ENCODE measurements at places on chromosomes 6 and 20.

DNA sequence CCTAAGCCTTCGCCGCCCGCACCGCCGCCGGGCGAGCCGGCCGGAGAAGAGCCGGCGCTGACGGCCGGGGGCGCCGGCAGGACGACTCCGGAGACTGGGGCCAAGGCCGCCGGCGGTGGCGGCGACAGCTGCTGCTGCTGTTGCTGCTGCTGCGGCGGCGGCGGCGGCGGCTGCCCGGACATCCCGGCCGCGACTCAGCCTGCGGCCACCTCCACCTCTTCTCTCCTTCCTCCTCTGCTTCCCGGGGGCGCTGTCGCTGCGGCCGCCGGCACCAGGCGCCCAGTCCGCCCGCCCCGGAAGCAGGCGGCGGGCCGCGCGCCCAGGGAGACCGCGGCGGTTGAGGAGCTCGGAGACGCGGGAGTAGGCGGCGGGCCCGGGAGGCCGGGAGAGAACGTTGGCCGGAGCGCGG, 307 bp downstream of the RANBP9 start:
- DNase-seq: peak; percentile 86

GRCh38 chr20:39627765-39628164, 665.6 kb downstream of the DHX35 start:
- no peak for DNase-seq

GRCh38 chr6:3893917-3894316, 44.7 kb downstream of the FAM50B start:
- no peak for DNase-seq

GRCh38 chr6:82840571-82840970, 225.1 kb downstream of the UBE3D start:
- DNase-seq: no peak

GRCh38 chr20:54189630-54190029, 15.8 kb upstream of the CYP24A1 start:
- DNase-seq: no peak

DNA sequence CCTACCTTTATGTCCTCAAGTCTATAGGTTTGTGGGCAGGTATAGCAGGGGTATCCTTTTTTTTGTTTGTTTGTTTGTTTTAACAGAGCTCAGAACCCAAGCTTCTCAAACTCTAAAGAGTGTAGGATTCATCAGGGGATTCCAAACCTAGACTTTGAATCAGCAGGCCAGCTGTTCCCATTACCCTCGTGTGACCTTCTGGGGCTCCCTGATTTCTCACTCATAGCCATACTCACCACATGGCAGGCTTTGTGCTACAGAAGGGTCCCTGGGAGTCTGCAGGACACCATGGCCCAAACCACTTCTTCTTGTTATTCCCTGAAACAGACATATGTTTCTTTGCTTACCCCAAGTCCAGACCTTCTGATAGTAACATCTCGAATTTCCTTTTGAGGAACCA, 350.8 kb upstream of the TSHZ2 start:
- DNase-seq: no peak

- peak; percentile 64 for DNase-seq
Measured at GRCh38 chr6:36127462-36128016, 2.8 kb upstream of the MAPK13 start.

DNA sequence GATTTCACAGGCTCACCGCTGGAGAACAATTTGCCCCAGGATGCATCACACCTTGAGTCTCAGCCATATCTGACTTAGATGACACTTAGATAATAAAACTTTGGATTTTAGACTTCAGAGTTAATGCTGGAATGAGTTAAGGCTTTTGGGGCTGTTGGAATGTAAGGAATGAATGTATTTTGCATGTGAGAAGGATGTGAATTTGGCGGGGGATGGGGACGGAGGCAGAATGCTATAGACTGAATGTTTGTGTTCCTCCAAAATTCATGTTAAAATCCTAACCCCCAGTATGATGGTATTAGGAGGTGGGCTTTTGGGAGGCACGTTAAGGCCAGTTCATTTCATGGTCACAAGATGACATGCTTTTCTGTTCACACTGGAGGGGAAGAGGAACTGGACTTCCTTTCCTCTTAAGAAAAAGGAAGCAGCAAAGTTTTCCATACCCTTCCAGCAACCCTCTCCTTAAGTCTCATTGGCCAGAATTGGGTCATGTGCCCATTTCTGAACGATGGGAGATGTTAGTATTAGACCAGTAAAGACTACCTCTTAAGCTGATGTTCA, 5.8 kb upstream of the SRXN1 start:
- no peak for DNase-seq

- DNase-seq: no peak
Measured at GRCh38 chr20:64037498-64038213, 1.7 kb downstream of the C20orf204 start.

DNA sequence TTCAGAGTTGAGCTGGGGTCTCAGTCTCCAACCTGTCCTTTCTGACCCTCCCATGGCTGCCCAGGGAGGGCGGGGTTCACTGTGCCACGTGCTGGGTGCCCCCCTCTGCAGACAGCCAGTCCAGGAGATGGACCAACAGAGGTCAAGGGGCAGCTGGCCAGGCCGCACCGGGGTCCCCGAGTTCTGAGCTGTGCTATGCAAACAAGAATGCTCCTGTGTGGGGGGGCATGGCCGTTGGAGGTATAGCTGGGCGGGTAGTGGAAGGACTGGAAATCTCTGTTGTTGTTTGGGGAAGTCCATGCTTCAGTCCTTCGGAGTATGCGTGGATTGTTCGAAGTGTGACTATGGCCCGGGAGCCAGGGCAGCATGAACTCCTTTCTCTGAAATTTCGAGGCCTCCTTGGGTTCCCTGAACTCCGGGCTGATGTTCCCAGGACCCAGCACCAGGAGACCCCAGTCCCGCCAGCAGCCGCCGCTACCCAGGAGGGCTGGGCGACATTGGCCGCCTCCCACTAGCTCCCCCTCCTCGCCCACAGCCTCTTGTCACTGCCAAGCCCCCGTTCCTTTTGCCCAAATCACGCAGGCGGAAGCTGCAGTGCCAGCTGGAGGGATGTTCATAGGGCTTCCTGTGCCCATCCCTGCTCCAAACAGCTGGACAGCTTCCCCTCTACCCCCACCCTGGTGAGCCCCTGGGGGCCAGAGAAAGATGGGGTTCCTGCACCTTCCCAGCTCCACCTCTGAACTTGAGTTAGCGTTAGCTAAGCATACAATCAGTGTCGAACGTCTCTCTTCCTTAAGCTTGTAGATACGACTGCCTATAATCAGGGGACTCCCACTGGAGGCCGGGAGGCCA, 126.6 kb downstream of the TAF4 start:
- no peak for DNase-seq

GRCh38 chr6:111367393-111368088, 115.5 kb downstream of the REV3L start:
- no peak for DNase-seq

GRCh38 chr6:37530297-37530696, 30.6 kb upstream of the CCDC167 start:
- DNase-seq: no peak

- no peak for DNase-seq
Measured at GRCh38 chr20:77231-77630, 10.2 kb upstream of the DEFB125 start.

- DNase-seq: no peak
Measured at GRCh38 chr20:31707994-31708735, 14.5 kb downstream of the BCL2L1 start.

- DNase-seq: no peak
Measured at GRCh38 chr6:87212596-87212995, 57.2 kb downstream of the ZNF292 start.

GRCh38 chr6:150286460-150286859, 82.4 kb upstream of the IYD start:
- DNase-seq: no peak

- no peak for DNase-seq
Measured at GRCh38 chr6:7257521-7258230, 55.3 kb downstream of the SSR1 start.

DNA sequence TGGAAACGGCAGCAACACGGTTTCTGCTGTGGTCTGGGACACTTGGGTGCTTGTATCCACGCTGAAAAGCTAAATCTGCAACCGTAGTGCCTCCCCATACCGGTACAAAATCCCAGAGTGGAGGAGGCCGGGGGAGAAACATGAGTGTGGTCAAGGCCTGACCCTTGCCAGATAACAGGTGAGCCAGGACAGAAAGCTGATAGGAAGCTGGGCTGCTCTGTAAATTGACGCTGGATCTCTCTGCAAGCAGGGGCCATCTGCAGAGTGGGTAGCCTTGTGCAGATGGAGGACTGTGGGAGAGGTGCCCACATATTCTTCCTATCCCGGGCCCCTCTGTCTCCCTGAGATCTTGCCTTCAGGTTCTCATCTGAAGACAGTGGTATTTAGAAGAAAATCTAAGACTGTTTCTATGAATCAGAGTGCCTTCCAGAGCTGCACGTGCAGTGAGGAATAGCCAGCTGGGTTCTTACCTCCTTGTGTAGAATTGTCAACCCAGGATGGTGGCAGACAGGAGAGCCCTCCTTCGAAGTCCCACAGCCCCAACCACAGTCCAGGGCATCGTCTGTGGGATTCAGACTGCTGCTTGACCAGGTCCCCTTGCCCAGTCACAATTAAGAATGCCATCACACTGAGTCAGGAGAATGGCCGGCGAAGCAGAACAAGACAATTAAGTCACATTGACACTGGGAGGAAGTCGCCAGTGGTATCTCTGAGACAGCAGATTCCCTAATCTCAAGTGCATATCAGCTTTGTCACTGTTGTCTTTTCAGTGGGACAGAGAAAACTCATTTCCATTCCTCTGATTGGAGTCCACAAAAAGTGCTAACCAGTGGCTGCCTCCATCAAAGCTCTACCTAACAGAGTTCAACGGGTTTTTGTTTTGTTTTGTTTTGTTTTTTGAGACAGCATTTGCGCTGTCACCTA, 100.0 kb upstream of the RIPOR2 start:
- DNase-seq: peak; percentile 53

- DNase-seq: no peak
Measured at GRCh38 chr20:55386686-55387085, 618.6 kb downstream of the CBLN4 start.

GRCh38 chr6:50527985-50528384, 185.3 kb upstream of the TFAP2D start:
- DNase-seq: no peak

DNA sequence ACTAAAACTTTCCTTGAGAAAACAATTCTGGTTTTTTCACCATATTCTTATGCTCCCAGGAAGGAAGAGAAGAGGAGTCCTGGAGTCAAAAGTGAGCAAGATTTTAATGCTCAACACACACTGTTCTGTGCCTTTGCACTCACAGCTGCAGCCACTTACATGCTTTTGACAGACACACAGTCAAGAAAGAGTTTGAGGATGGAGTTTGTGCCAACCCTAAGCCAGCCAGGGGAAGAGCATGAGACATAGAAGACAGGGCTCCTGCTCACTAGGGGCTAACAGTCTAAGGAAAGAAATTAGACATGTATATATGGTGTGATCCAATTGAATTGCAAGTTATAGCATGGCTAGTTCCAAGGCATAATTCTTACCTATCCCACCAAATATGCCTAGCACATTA, 37.1 kb upstream of the IL17A start:
- no peak for DNase-seq

DNA sequence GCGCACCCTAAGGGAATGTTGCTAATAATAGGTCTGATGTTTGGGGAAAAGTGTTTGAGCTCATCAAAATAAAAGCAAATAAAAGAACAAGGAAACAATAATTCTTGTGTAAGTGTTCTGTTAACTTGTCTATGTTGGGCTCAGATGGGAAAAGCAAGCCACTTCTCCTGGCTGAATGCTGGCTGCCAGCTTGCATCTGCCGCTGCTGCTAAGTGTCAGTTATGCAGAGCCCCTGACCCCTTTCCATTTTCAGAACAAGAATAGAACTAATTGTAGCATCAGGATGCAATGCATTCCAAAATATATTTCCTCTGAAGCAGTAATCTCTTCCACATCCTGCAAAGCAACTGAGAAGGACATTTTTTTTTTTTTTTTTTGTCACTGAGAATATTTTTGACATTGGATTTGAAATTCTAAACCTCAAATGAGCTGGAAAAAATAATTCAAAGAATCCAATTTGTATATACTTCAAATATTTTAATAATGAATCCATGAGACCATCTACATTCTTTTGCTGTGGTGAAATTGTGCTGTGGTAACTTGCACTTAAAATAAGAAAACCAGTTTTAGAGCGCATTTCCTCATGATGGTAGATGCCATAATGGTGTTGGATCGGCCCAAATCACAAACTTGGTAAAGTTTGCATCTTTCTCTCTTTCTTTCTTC, 43.9 kb upstream of the DEK start:
- DNase-seq: no peak

- no peak for DNase-seq
Measured at GRCh38 chr20:24708411-24709295, 239.2 kb downstream of the SYNDIG1 start.

DNA sequence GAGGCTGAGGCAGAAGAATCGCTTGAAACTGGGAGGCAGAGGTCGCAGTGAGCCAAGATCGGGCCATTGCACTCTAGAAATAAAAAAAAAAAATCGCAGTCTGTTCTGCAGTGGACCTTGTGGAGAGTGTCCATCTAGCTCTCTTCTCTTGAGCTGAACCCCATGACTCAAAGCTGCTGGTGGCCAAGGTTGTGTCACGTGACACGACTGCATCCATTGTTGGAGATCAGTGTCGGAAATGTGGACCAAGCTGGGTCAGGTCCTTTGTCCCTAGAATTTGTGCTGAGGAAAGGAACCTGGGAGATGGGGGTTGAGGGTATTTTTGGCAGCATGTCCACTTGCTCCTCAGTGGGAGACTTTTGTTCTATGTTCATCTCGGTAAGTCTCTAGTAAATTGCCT, 564.8 kb upstream of the CDH4 start:
- no peak for DNase-seq

DNA sequence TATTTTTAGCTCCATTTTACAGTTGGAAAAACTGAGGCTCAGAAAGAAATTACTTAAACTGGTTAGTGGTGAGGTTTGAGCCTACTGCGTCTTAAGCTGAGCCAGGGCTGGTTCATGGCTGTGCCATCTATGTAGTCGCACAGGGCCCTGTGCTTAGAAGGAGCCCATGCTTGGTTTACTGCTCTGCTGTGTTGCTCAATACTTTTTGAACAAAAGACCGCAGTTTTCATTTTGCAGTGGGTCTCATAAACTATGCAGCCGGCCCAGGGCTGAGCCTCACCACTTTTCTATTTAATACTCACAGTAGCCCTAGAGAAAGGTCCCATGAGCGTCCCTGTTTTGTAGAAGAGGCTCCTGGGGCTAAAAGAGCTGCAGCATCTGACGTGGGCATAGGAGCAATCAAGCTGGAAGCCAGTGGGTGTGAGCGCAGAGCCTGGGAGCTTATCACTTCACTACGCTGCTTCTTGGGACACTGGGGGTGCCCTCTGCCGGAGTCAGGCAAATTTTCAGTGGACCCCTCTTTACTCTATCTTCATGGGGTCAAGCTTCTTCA, 501 bp downstream of the SIRPB2 start:
- peak; percentile 32 for DNase-seq

GRCh38 chr6:134315974-134316441, 1.9 kb downstream of the SGK1 start:
- no peak for DNase-seq

DNA sequence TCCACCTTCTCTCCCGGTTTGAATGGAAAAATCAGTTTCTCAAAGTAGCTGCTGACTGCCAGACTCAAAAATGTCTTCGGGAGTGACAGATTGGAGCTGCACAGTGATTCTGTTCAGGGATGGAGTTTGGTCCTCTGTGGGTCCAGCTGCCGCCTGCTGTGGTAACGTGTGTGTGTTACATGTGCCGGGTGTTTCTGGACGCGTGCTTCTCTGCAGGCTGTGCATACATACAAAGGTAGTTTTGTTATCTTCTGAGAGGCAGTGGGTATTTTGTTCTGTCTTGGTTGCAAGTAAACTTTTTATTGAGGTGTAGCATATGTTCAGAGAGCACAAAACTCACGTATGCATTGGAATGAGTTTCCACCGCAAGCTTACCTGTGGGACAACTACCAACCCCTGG, 41.3 kb upstream of the NAA20 start:
- no peak for DNase-seq

Measured in AML-193 (cell line).